ENCODE measurements at places on chromosomes 6 and 20. TPM values are rescaled to one million over a fixed set of nuclear protein-coding genes. Genes with fewer than 3 reads are reported as not detected.

Gene CYP24A1
- total RNA-seq, result 0.43 TPM

Gene ADGRF5
- 12.2 TPM for total RNA-seq

Gene SCUBE3
- total RNA-seq, result 1.7 TPM

Gene GMPR
- 215 TPM for total RNA-seq

Gene PABPC1L
- 71.7 TPM for total RNA-seq

Gene CSNK2B
- total RNA-seq, result 421 TPM

Gene CFB
- total RNA-seq, result 4.8 TPM

Gene FLRT3
- total RNA-seq, result 12.3 TPM

Gene TNF
- total RNA-seq, result 0.31 TPM

Gene NOX3
- not detected for total RNA-seq

Gene CHRNA4
- 7.4 TPM for total RNA-seq

Gene NKAIN4
- total RNA-seq, result 6.0 TPM

Gene RCAN2
- 6.3 TPM for total RNA-seq

GRCh38 chr20:62255976-62256375 lies 17.7 kb downstream of the OSBPL2 start:
- DNase-seq, result no peak

DNA sequence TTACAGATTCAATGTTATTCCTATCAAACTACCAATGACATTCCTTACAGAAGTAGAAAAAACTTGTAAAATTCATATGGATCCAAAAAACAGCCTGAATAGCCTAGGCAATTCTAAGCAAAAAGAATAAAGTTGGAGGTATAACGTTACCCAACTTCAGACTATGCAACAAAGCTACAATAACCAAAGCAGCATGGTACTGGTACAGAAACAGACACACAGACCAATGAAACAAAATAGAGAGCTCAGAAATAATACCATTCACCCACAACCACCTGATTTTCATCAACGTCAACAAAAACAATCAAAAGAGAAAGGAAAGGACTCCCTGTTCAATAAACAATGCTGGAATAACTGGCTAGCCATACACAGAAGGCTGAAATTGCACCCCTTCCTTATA lies 17.2 kb upstream of the PLN start:
- no peak for DNase-seq

- DNase-seq, result no peak
Observed at GRCh38 chr6:68675548-68675947, 40.5 kb downstream of the ADGRB3 start.

- no peak for DNase-seq
Observed at GRCh38 chr6:163958646-163959045, 544.1 kb downstream of the QKI start.

DNA sequence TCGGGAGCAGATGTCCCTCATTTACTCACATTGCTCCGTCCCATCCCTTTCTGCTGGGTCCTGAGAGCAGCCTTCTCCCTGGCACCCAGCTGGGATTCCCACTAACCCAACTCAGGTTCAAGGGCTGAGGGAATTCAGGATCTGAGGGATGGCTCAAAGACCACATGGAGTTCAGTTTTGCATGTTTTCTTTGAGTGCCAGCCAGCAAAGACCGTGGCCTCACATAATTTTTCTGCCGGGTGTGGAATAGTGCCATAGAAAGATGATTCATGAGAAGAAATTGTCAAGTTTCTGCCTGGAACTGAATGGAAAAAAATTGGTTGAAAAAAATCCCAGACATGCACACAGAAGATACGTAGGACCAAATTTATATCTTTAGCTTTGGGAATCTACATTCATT lies 168.6 kb downstream of the CD83 start:
- DNase-seq, result no peak

DNA sequence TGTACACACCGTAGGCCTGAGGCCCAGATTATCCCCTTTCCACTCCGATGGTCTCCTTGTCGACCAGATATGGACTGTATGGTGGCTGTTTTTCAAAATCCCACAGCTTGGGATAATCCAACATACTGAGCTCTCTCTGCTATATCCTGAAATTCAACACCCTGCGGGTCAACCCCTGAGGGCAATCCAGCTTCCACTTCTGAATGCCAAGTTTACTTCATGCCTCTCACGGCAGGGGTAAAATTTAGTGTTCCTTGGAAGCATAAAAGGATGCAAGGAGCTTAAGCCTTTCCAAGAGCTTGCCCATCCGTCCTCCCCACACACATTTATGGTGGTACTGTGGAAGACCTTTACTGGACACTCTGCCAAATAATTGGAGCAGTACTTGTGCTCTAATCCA lies 90.7 kb downstream of the PLG start:
- no peak for DNase-seq

DNA sequence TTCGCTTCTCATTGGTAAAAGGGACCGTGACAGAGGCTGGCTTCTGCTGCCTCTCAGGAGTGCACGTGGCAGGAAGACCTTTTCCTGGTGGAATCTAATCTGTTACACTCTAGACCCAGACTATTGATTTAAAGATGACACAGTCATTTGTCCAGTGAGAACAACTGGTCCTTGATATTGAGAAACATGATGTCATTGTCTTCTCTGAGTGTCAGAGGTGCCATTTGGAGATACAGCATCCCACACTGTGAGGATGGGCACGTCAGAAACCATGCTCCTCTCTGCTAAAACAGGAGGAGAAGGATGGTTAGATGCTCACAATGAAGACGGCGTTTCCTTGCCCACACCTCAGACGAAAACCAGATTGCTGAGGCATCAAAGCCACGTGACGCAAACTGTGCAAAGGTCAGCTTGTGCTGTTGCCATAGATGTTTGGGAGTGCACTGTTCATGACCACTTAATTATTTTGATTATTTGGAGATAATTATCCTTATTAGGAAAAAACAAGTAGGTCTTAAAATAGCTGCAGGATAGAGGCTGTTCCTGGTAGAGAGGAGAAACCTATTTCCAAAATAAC lies 169.0 kb downstream of the SMOC2 start:
- no peak for DNase-seq

DNA sequence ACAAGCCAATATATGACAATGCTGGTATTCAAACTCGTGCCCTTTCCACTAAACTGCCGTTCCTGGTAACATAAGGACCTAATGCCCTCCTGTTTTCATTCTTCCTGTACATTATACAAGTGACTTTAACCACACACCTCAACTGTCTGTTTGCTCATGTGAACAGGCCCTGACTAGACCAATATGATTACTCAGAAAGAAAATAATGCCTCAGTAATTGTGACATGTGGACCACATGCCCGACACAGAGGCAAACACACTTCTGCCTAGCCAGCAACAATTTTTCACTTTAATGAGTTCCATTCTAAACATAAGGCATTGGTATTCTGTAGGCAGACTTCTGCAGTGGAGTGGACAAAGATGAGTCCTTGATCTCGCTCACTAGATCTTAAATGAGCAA lies 30.0 kb downstream of the SLC22A16 start:
- DNase-seq, result no peak

- no peak for DNase-seq
Observed at GRCh38 chr6:140321891-140322290, 947.4 kb upstream of the CITED2 start.

DNA sequence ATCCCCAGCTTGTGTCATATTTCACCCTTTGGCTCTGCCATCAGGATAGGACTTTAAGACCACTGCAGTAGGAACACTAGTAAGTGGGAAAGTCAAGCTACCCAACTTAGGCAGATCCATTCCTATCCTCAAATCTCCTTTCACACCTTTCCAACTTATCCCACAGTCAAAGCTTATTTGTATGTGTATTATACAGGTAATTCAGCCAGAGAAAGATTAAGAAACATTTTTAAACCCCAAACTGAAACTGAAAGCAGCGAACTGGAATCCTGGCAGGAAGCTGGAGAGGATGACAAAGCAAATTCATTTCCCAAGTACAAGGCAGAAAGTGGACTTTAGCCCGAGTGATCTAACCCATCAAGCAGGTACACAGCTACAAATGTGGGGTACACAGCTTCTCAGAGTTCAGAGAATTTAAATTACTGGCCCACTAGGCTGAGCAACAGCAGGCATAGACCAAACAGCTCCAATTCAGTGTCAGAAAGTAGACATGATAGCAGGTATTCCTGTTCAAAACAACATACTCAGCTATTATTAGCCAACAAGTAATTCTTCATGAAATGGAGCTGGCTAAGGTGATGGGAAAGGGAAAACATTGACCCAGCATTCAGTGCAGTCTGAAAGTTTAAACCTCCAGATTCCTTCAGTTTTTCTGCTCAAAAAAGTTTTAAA lies 39.1 kb downstream of the ILRUN start:
- DNase-seq, result peak; percentile 52

- DNase-seq, result peak; percentile 27
Observed at GRCh38 chr6:89999154-89999553, 104.9 kb downstream of the GJA10 start.

DNA sequence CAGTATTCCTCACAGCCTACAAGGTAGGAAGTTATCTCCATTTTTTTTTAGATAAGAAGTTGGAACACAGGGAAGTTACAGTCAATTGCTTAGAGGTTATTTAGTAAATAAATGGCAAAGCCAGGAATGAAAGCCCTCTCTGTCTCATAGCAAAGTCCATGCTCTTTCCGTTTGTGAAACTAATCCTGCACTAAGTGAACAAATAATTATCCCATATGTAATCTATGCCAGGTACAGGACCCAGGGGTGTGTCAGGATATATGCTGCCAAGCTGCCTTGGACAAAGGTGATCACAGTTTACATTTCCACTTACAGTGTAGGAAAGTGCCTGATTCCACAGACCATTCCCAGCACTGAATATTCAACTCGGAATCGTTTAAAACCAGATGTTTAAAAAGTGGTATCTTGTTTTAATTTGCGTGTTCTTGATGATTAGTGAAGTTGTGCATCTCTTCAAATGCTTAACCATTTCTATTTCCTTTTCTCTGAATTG lies 13.6 kb upstream of the GMDS start:
- DNase-seq, result no peak

DNA sequence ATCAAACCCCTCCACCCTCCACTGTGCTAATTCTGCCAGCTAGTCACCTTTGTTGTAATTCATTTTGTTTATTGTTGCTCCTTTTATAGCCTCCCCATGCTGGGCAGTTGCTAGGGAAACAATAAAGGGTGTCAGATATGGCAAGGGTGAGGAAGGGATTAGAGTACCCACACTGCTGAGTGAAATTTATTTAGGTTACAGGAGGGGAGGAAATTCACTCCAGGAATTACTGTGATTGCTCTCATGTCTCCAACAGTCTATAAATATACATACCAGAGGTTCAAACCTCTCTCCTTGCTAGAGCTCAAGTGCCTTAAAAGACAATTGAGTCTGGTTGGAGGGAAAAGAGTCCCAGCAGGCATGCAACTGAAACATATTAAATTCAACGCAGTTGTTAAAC lies 90.6 kb upstream of the ADGRF1 start:
- no peak for DNase-seq

DNA sequence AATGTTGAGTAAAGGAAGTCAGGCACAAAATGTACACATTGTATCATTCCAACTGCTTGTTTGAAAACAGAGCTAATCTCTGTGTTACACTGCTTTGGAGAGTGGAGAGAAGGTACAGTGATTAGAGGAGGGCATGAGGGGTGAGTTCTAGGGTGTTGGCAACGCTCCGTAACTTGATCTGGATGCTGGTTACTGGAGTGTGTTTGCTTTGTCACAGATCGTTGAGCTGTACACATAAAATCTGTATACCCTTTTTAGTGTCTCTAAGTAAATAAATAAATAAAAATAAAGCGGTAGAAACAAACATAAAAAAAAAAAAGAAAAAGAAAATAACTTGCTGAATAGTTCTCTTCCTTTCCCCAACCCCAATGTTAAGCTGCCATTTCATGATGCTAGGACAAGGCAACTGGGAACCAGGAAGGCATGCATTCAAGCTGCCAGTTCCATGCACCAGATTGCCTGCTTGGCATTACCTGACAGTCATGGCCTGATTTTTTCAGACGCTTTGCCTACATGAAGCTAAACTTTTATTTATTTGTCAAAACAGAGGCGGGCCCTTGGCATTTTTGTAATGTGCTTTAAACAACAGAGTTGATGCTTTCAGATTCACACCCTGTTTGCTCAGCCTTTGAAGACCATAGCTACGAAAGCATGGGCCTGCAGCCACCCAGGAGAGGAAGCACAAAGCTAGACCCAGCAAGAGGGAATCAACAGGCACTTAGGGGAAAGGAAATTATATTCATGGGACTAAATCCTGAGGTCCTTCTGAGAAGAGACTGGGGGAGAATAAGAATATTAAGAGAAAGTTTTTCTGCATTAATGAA lies 21.2 kb downstream of the TNFRSF21 start:
- no peak for DNase-seq

GRCh38 chr6:136087986-136088385 lies 162.1 kb downstream of the MTFR2 start:
- no peak for DNase-seq

- DNase-seq, result no peak
Observed at GRCh38 chr6:27775796-27776184, 136.4 kb downstream of the OR2B2 start.

DNA sequence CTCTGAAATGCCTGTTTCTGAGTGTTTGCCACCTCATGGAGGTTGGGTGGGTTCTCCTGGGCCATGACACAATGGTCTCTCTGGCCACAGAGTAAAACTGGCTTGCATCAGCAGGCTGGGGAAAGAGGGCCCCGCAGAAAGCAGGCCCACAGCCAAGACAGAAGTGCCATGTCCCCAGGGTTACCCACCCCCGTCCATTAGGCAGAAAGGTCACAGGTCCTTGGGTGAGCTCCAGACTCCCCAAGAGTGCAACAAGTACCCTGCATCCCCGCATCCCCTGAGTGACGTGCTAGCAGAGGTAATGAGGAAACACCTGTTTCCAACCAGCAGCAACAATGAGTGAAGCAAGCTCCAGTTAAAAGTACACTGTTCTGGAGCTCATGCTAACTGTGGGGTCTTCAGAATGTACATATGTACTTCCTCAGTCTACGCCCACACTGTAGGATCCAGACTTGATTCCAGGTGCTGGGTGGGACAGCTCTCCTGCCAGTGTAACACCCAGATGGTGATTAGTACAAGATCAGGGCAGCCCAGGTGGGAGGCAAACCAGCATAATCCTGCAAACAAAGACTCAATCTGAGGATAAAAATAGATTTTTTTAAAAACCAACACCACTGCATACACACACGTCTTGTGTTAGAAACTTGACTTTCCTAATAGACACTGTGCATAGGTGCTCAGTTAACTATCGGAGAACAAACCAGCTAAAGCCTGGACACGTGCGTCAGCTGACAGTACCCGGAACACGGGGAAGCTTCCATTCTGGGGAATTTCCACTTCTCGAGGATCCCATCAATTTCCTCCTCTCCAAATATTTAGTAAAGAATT lies 31.5 kb downstream of the RRBP1 start:
- DNase-seq, result no peak

GRCh38 chr6:40299681-40300080 lies 287.5 kb downstream of the LRFN2 start:
- DNase-seq, result no peak

DNA sequence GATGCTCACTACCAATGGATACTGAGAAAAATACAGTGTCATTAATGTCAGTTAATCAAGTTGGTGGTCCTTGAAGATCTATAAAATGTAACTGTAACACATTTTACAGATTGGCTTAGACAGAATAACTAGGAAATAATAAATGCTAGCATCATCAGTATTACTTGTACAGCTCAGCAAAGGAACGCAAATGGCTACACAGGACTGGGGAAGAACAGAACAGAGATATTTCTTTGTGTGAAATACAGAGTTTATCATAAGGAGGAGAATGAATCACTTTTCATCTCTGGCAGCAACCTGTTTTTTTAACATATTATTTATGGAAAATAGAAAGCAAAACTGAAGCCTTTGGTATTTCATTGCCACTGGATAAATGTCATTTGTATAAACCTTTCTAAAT lies 8.2 kb upstream of the QKI start:
- DNase-seq, result no peak

Measured in testis (tissue), 5 donors.